B cell (primary cell): ENCODE measurements at places on chromosomes 11 and 22. TPM values are rescaled to one million over a fixed set of nuclear protein-coding genes. Genes with fewer than 3 reads are reported as not detected.

DNA sequence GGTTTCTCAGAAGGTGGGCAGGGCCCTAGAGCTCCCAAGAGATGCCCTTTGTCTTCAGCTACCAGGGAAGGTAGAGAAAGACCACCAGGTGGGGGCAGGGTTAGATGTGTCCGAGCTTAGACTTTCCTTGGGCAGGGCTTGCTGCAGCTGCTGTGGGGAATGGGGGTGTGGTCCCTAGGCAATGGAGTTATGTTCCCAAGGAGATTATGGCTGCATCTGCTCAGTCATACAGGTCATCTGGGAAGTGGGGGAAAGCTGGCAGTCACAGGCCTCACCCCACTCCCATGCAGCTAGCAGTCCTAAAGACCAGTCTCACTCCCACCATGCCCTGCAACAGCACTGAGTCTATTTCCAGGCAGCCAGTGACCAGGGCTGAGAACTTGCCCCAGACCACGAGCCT lies 29.5 kb downstream of the MMP27 start:
- no peaks in the 10 kb centered on the region for H3K27me3 ChIP-seq
- DNase-seq, result no peak
- no peaks in the 10 kb centered on the region for H3K4me1 ChIP-seq
- no peaks in the 10 kb centered on the region for H3K36me3 ChIP-seq
- no peak overlapping the region for H3K4me3 ChIP-seq
- no peak overlapping the region for H3K27ac ChIP-seq

DNA sequence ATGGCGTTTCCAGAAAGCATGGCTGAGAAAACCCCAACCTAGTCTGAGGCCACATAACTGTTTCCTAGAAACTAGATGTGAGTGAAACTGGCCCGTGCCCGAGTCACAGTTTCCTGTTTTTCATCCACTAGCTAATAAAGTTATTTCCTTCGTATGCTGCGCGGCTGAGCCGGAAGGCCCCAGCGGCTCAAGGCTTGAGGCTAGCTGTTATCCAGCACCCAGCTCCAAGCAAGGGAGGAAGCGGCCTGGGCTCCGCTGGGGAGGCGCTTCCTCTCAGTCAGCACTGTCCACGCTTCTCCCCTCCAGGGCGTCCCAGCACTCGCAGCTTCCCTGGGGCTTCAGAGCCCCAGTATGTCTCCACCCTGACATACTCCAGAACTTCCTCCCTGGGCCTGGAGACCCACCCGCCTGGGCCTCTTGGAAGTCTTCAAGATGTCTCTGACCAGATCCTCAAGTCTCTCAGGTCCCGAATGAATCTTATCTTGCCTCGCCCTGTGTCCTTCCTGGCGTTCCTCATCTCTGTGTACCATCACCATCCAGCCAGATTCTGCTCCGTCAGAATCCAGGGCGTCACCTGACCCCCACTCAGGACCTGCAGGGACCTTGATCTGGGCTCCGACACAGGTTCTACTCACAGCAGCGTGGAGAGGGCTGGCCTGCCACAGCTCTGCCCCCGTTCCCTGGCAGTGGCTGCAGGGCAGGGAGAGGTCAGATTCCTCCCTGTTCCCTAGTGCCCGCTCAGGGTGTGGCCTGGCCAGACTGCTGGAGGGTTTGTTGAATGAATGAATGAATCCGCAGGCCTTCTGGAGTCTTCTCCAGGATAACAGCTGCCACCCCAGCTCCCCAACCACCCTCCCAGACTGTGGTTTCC lies 81.9 kb downstream of the LRRC32 start:
- H3K27me3 ChIP-seq, result no peaks in the 10 kb centered on the region
- H3K4me3 ChIP-seq, result no peak overlapping the region
- peaks cover 11% of the 10 kb centered on the region for H3K4me1 ChIP-seq
- no peak overlapping the region for H3K27ac ChIP-seq
- no peaks in the 10 kb centered on the region for H3K36me3 ChIP-seq

DNA sequence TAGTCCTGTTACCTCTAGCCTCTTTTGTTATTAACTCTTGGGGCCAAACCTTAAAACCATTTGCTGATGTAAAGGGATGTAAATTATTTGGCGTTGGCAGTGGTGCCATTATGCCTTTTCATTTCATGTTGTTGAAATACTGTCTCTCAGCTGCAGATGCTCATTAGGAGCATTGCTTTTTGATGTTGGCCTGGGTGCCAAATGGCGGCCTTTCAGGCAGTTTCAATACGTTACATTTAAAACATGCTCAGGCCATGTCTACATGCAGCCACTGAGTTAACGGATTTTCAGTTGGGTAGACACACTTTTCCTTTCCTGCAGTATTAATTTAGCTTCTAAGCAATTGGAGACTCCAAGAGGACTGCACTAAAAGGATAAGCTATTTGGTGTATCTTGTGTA lies 5.3 kb downstream of the NCAM1 start:
- H3K4me3 ChIP-seq, result no peak overlapping the region
- H3K27me3 ChIP-seq, result peaks cover 3% of the 10 kb centered on the region
- H3K36me3 ChIP-seq, result no peaks in the 10 kb centered on the region
- no peak overlapping the region for H3K27ac ChIP-seq

GRCh38 chr11:114237321-114238280 lies 58.6 kb upstream of the NNMT start:
- H3K4me1 ChIP-seq, result no peaks in the 10 kb centered on the region
- DNase-seq, result no peak
- H3K4me3 ChIP-seq, result no peak overlapping the region
- H3K36me3 ChIP-seq, result no peaks in the 10 kb centered on the region

- no peak overlapping the region for H3K4me3 ChIP-seq
- H3K27ac ChIP-seq, result no peak overlapping the region
- H3K36me3 ChIP-seq, result peaks cover 70% of the 10 kb centered on the region
- no peak for DNase-seq
- no peaks in the 10 kb centered on the region for H3K4me1 ChIP-seq
- H3K27me3 ChIP-seq, result no peaks in the 10 kb centered on the region
Observed at GRCh38 chr22:21684492-21685163, 18.8 kb downstream of the PPIL2 start.

DNA sequence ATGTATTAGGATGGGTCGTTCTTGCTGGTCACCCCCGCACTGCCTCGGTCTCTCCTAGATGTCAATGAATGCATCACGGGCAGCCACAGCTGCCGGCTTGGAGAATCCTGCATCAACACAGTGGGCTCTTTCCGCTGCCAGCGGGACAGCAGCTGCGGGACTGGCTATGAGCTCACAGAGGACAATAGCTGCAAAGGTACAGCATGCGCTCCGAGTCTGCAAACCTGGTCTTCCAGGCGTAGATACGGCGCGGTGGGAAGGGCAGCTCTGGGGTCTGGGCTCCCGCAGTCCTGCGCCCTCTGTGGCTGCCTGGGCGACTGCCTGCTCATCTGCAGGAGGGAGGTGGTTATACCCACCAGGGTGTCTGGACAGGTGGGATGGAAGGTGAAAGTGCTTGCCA lies 31.0 kb downstream of the FBLN1 start:
- no peak overlapping the region for H3K27ac ChIP-seq
- no peak for DNase-seq
- no peaks in the 10 kb centered on the region for H3K27me3 ChIP-seq
- no peaks in the 10 kb centered on the region for H3K4me1 ChIP-seq

DNA sequence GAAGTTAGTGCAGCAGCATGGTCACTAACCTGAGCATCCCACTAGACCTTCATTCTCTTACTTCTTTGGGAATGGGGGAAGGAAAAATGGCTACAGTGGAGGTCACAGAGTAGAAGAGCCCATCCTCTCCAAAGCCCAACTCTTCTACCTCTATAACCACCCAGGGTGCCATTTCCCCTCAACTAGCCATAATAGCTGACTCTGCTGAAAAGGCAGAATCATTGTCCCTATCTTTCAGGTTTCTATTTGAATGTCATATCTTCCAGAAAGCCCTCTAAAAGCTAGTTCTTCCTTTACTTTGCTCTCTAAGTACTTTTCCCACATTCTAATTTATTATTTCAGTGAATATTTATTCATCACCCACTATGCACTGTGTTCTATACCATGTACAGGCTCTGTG lies 421.6 kb downstream of the TENM4 start:
- no peak overlapping the region for H3K4me3 ChIP-seq
- no peaks in the 10 kb centered on the region for H3K36me3 ChIP-seq
- H3K27me3 ChIP-seq, result no peaks in the 10 kb centered on the region
- no peak for DNase-seq
- H3K4me1 ChIP-seq, result no peaks in the 10 kb centered on the region

DNA sequence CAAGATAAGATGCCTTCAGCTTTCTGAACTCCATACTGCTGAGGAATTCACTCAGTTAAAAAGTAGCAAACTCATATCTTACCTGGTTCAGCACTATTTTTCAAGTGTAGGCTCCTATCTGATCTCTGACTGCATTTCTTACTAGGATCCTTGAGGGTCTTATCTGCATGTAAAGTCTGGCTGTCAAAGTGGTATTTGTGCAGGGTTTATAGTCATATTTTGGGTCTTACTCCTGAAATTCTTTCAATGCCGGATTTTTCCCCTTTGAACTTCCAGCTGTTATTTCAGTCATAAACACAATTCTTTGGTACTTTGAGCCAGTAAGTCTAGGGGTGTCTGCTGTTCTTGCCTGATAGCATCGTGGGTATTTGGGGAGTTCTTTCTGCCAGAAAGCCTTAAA lies 25.3 kb upstream of the NOX4 start:
- H3K4me3 ChIP-seq, result no peak overlapping the region
- H3K4me1 ChIP-seq, result no peaks in the 10 kb centered on the region
- no peak overlapping the region for H3K27ac ChIP-seq
- no peak for DNase-seq
- no peaks in the 10 kb centered on the region for H3K27me3 ChIP-seq
- H3K36me3 ChIP-seq, result no peaks in the 10 kb centered on the region

DNA sequence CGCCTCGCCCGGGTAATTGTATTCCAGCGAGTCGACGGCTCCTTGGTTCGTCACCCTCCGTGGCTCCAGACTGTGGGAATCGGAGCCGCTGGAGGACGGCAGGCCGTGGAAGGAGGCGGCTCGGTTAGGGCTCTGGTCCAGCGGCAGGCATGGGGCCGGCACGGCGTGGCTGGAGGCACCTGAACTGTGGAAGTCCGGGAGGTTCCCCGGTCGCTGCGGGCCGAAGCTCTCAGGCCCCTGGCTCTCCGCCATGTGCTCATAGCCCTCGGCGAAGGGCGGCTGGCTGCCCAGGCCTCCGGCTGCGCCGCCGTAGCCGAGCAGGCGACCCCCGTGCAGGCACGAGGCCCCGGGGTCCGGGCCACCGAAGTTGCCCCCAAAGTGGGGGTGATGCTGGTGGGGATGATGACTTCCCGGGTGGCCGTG lies 1.7 kb downstream of the MN1 start:
- no peaks in the 10 kb centered on the region for H3K36me3 ChIP-seq
- peaks cover 17% of the 10 kb centered on the region for H3K4me1 ChIP-seq
- H3K27ac ChIP-seq, result no peak overlapping the region
- H3K4me3 ChIP-seq, result no peak overlapping the region
- no peak for DNase-seq

DNA sequence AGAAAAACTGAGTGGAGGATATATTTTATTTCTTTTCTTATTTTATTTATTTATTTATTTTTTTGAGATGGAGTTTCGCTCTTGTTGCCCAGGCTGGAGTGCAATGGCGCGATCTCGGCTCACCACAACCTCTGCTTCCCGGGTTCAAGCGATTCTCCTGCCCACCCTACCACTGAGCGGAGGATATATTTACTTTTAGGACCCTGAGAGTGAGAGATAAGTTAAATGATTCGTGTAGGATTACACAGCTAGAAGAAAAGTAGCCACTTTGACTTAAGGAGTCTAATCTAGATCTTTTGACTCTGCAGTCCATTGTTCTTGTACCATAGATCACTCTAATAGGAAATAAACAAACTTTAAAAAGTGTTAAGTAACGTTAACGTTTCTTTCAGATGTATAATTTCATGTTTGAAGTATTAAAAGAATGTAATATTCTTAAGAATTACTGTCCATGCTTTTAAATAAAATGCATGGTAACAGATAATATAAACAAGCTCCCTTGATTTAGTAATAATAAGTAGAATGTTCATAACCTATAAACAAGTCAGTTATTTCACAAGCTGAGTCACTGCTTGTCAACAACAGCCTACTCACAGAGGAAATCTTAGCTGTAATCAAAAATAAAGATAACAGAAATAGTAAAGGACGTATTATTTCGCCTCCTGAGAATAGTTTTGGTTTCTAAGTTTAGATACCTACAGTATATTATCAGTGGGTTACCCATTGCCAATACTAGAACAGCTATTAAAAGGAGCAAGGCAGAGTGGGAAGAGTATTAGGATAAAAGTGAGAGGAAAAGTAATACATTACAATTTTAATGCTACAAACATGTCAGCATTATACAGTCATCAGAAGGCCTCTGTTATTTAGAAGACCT lies 18.6 kb downstream of the USP47 start:
- H3K36me3 ChIP-seq, result peaks cover 1% of the 10 kb centered on the region
- no peaks in the 10 kb centered on the region for H3K27me3 ChIP-seq
- no peak overlapping the region for H3K4me3 ChIP-seq
- H3K27ac ChIP-seq, result no peak overlapping the region

DNA sequence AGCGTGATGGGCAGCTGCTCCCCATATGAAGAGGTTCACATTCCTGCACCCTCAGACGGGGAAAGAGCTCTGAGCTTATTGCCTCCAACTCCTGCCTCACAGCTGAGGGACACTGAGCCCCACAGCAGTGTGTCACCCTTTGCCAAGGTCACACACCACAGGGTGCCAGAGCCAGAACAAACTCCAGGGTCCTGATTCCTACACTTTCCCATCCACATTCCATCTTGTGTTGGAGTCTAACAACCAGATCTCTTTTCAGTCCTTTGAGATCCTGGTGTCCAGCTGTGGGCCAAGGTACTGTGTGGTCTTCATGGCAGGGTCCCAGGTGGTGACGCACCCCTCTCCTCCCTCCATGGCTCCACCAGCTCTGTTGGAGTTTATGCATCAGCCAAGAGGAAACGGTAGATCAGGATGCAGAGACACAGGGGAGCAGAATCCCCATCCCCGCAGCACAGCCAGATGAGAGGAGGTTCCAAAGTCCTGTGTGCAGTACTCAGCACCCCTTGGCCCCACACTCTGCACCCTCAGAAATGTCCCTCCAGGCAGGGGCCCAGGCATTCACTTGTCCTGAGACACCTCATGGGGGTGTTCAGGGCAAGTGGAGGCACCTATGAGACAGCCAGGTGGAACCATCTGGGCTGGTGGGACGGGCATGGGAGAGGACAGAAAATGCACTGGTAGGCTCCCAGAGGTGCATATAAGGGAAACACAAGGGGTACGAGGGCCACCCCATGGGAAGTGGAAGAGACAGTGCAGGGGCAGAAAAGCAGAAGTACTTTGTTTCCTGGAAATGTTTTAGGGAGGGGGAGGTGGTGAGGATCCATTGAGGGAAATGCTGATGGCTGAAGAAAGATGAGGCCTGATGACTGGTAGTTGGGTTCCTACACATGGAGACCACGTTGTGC lies 32.6 kb upstream of the GNAZ start:
- H3K27me3 ChIP-seq, result no peaks in the 10 kb centered on the region
- peaks cover 46% of the 10 kb centered on the region for H3K4me1 ChIP-seq
- DNase-seq, result no peak
- H3K27ac ChIP-seq, result peak overlapping the region; percentile 83
- H3K4me3 ChIP-seq, result no peak overlapping the region

Gene OR2D2
- total RNA-seq, result not detected in 2 replicates

Gene LRRC51
- 5.5 and 7.7 TPM in 2 replicates for total RNA-seq

Gene CHRM1
- total RNA-seq, result not detected in 2 replicates

Gene CCDC88B
- total RNA-seq, result 172 and 180 TPM in 2 replicates
